Endothelial cell of umbilical vein (primary cell): ENCODE measurements at places on chromosomes 12 and 14. TPM values are rescaled to one million over a fixed set of nuclear protein-coding genes. Genes with fewer than 3 reads are reported as not detected.
A peak's percentile ranks its signal among the peaks of the same experiment; 100 is the strongest.

AICDA gene
- polyA plus RNA-seq, result not detected in 2 replicates

DNA sequence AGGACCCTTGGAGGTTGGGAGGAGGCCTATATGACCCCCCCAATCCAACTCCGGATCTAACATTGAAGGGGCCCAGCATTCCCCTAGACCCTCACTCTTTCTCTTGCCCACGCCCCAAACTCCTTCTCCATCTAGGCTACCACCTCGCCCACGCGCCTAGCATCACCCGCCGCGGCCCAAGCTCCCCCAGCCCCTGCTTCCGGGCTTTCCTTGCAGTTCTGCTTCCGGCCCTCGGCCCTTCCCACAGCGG is 445 bp downstream of the CERS5 start:
- no peaks in the 10 kb centered on the region for H3K36me3 ChIP-seq
- no peak for DNase-seq
- peak overlapping the region; percentile 60 for H3K27ac ChIP-seq
- peak overlapping the region; percentile 93 for H3K4me3 ChIP-seq

GRCh38 chr14:72780751-72781150 is 113.2 kb downstream of the DPF3 start:
- H3K4me3 ChIP-seq, result no peak overlapping the region
- no peaks in the 10 kb centered on the region for H3K36me3 ChIP-seq
- no peaks in the 10 kb centered on the region for H3K27me3 ChIP-seq
- peaks cover 4% of the 10 kb centered on the region for H3K4me1 ChIP-seq

- DNase-seq, result no peak
- H3K4me3 ChIP-seq, result peak overlapping the region; percentile 78
- no peaks in the 10 kb centered on the region for H3K36me3 ChIP-seq
- peaks cover 54% of the 10 kb centered on the region for H3K4me1 ChIP-seq
- H3K27ac ChIP-seq, result peak overlapping the region; percentile 80
These were observed 1.9 kb downstream of the ARHGDIB start for GRCh38 chr12:14959463-14959862.

DNA sequence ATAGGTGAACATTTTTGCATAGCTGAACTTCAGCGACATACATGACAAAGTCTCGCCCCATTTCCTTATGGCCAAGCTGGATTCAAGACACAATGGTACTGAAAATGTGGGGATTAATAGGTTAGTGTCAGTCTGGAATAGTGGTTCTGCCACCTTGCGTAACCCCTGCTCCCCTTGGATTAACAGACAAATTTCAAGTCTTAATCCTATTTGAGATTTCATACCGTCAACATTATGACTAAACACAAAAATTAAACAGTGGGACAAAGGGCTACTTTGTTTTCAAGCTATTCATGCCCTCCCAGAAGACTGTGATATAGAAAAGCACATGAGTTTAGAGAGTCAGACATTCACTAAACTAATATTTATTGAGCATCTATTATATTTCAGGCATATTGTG is 138.9 kb upstream of the HIF1A start:
- no peak overlapping the region for H3K4me3 ChIP-seq
- H3K27me3 ChIP-seq, result no peaks in the 10 kb centered on the region

- H3K27me3 ChIP-seq, result no peaks in the 10 kb centered on the region
- peak overlapping the region; percentile 11 for H3K4me3 ChIP-seq
- peak; percentile 96 for DNase-seq
- H3K36me3 ChIP-seq, result no peaks in the 10 kb centered on the region
- peaks cover 65% of the 10 kb centered on the region for H3K4me1 ChIP-seq
- H3K27ac ChIP-seq, result peak overlapping the region; percentile 89
These were observed 15.2 kb downstream of the RASSF3 start for GRCh38 chr12:64625243-64626077.

DNA sequence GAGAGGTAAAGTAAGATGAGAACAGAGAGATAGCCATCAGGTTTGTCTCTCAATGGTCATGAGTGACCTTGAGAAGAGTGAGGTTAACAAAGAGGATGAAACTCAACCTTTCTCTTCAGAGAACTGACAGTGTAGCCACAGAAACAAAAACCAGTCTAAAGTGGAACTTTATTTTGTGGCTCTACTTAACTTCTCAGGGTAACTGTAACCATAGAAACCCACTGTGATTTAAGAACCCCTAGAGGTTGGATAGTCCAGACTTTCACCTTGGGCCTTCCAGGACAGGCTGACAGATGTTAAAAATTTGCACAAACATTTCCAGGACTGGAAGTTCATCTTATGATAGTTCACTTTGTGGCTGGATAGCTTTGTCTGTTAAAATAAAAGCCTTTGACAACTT is 48.5 kb downstream of the ATP23 start:
- no peak for DNase-seq
- H3K4me3 ChIP-seq, result no peak overlapping the region
- no peaks in the 10 kb centered on the region for H3K36me3 ChIP-seq
- H3K27ac ChIP-seq, result no peak overlapping the region

- no peak for DNase-seq
- no peak overlapping the region for H3K4me3 ChIP-seq
- no peaks in the 10 kb centered on the region for H3K36me3 ChIP-seq
- no peaks in the 10 kb centered on the region for H3K27me3 ChIP-seq
- H3K4me1 ChIP-seq, result no peaks in the 10 kb centered on the region
- H3K27ac ChIP-seq, result no peak overlapping the region
These were observed 530.0 kb upstream of the NOVA1 start for GRCh38 chr14:27127838-27128237.

BBS10 gene
- 2.8 and 3.4 TPM in 2 replicates for polyA plus RNA-seq

- no peak for DNase-seq
- peaks cover 49% of the 10 kb centered on the region for H3K27me3 ChIP-seq
- H3K36me3 ChIP-seq, result no peaks in the 10 kb centered on the region
- no peak overlapping the region for H3K27ac ChIP-seq
- H3K4me1 ChIP-seq, result peaks cover 12% of the 10 kb centered on the region
These were observed 488 bp upstream of the KIF5A start for GRCh38 chr12:57549203-57549908.

ZCCHC8 gene
- polyA plus RNA-seq, result 9.4 and 10.0 TPM in 2 replicates

- H3K36me3 ChIP-seq, result no peaks in the 10 kb centered on the region
- H3K4me1 ChIP-seq, result no peaks in the 10 kb centered on the region
- H3K4me3 ChIP-seq, result no peak overlapping the region
- H3K27ac ChIP-seq, result no peak overlapping the region
These were observed 13.4 kb upstream of the SLC38A4 start for GRCh38 chr12:46839232-46839631.

TAS2R19 gene
- 0.12 and 0.29 TPM in 2 replicates for polyA plus RNA-seq

- peaks cover 2% of the 10 kb centered on the region for H3K36me3 ChIP-seq
- H3K4me3 ChIP-seq, result no peak overlapping the region
- peaks cover 17% of the 10 kb centered on the region for H3K4me1 ChIP-seq
- H3K27ac ChIP-seq, result peak overlapping the region; percentile 34
- peak; percentile 94 for DNase-seq
- no peaks in the 10 kb centered on the region for H3K27me3 ChIP-seq
These were observed 180.8 kb downstream of the ERC1 start for GRCh38 chr12:1171657-1172408.

DNA sequence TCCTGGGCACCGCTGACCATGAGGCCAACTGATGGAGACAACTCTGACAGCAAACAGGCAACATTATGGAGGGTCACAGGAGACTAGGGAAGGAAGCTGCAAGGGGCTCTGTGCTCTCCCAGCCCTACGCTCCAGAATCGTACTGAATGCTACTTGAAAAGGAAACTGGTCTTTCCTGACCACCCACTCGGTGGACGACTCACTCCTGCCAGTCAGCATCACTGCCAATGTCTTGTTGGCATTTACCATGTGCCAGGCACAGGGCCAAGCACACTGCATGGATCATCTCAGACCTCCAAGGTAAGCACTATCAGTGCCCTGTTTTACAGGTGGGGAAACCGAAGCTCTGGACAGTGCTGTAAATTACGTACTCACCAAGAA is 38.0 kb downstream of the CCDC85C start:
- H3K4me1 ChIP-seq, result peaks cover 5% of the 10 kb centered on the region
- H3K36me3 ChIP-seq, result no peaks in the 10 kb centered on the region
- H3K4me3 ChIP-seq, result no peak overlapping the region
- peak; percentile 23 for DNase-seq
- no peaks in the 10 kb centered on the region for H3K27me3 ChIP-seq
- no peak overlapping the region for H3K27ac ChIP-seq

DNA sequence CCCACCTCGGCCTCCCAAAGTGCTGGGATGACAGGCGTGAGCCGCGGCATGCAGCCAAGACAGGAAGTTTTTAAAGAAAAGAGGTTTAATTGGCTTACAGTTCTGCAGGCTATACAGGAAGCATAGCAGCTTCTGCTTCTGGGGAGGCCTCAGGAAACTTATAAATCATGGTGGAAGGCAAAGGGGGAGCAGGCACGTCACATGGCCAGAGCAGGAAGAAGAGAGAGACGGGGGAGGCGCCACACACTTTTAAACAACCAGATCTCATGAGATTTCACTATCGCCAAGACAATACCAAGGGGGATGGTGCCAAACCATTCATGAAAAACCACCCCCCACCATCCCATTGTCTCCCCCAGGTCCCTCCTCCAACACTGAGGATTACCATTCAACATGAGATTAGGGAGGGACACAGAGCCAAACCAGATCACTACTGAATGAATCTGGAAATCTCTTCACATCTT is 14.1 kb downstream of the CCDC63 start:
- H3K36me3 ChIP-seq, result no peaks in the 10 kb centered on the region
- H3K27ac ChIP-seq, result no peak overlapping the region
- no peak overlapping the region for H3K4me3 ChIP-seq
- H3K4me1 ChIP-seq, result no peaks in the 10 kb centered on the region

IL23A gene
- polyA plus RNA-seq, result 0.12 TPM in 1 of 2 replicates, not detected in the other

DNA sequence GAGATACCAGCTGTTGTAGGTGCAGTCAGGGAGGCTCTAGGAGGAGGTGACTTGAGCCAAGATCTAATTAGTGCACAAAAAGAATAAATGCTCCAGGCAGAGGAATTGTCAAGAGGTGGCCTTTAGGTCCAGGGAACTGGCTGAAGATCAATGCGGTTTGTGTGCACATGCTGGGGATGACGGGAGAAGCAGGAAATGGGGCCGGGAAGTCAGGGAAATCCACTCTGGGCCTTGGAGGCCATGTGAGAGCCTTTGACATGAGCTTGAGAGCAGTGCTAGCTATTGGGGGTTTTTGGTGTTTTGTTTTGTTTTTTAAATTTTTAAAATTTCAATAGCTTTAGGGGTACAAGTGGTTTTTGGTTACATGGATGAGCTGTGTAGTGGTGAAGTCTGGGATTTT is 67.4 kb downstream of the MVK start:
- no peak overlapping the region for H3K4me3 ChIP-seq
- H3K36me3 ChIP-seq, result no peaks in the 10 kb centered on the region
- DNase-seq, result no peak
- H3K27ac ChIP-seq, result no peak overlapping the region

CHD8 gene
- 52.3 and 55.2 TPM in 2 replicates for polyA plus RNA-seq

GRCh38 chr12:131894981-131895639 is 688 bp downstream of the ULK1 start:
- peaks cover 3% of the 10 kb centered on the region for H3K36me3 ChIP-seq
- no peaks in the 10 kb centered on the region for H3K27me3 ChIP-seq
- peaks cover 9% of the 10 kb centered on the region for H3K4me1 ChIP-seq
- peak overlapping the region; percentile 56 for H3K4me3 ChIP-seq
- peak overlapping the region; percentile 57 for H3K27ac ChIP-seq

MSI1 gene
- 0.01 TPM in 1 of 2 replicates, not detected in the other for polyA plus RNA-seq

- peak overlapping the region; percentile 90 for H3K27ac ChIP-seq
- no peaks in the 10 kb centered on the region for H3K36me3 ChIP-seq
- H3K4me3 ChIP-seq, result peak overlapping the region; percentile 76
- H3K4me1 ChIP-seq, result peaks cover 19% of the 10 kb centered on the region
- DNase-seq, result no peak
These were observed 550 bp upstream of the NUP107 start for GRCh38 chr12:68686262-68686594.

- DNase-seq, result peak; percentile 29
- no peaks in the 10 kb centered on the region for H3K36me3 ChIP-seq
- no peak overlapping the region for H3K4me3 ChIP-seq
- H3K27me3 ChIP-seq, result no peaks in the 10 kb centered on the region
- H3K4me1 ChIP-seq, result peaks cover 61% of the 10 kb centered on the region
These were observed 623.2 kb downstream of the CCER1 start for GRCh38 chr12:90331821-90332220.

GRCh38 chr14:76958980-76959710 is 69.4 kb downstream of the IRF2BPL start:
- peak; percentile 67 for DNase-seq
- no peaks in the 10 kb centered on the region for H3K27me3 ChIP-seq
- H3K4me3 ChIP-seq, result no peak overlapping the region
- H3K36me3 ChIP-seq, result no peaks in the 10 kb centered on the region
- peak overlapping the region; percentile 79 for H3K27ac ChIP-seq
- H3K4me1 ChIP-seq, result peaks cover 70% of the 10 kb centered on the region

DNA sequence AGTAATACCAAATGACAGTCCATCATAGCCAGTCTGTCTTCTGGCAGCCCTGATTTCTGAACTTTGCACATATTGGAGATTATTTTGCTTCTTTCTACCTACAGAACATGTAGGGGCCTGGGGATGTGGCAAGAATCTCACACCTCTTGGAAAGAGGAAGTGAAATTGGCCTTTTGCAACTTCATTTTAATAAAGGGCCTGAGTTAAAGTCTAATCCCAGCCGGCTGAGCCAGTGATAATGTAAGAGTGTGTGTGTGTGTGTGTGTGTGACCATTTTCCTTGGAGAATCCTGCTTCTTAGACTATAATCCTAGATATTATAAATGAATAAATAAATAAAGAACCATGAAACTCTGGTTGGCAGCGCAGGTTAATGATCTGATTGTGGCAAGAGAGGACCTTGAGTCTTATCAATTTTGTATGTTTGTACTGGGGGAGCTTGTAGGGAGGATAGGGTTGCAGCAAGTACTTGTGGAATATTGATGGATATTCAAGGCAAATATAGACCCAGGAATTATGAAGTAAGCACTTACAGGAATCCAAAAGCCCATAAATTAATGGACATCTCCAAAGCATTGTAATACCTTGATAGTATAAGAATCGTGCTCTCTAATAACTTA is 233.2 kb upstream of the AMIGO2 start:
- peaks cover 20% of the 10 kb centered on the region for H3K4me1 ChIP-seq
- no peaks in the 10 kb centered on the region for H3K27me3 ChIP-seq
- no peak overlapping the region for H3K4me3 ChIP-seq
- no peak for DNase-seq

DNA sequence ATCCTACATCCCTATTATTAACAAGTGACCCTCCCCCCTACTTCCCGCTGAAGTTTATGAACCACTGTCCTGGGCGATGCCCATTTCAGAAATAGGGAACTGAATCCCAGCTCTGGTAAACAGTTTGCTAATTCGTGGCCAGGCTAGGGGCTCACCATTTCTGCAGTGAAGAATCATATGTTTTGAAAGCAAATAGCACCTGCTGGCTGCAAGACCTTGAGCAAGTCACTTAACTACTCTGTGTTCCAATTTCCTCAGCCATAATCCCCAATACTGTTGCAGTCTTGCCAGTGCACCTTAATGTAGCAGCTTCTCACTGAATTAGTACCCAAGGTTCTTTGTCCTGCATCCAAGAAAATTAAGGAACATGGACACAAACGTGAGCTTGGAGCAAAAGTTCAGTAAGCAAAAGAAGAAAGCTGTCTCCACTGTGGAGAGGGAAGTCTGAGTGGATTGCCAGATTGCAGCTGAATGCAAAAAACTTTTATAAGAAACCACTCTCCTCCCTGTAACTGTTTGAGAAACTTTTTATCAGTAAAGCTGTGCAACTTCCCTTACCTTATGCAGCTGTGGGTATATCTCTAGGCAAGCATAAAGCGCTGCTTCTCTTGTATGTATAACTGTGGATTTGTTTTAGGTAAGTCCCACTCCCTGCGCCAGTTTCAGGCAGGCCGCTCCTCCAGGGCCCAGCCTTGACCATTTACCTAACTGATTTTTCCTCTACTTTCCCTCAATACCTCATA is 824 bp downstream of the OAS1 start:
- no peak for DNase-seq
- H3K4me1 ChIP-seq, result peaks cover 43% of the 10 kb centered on the region
- no peaks in the 10 kb centered on the region for H3K27me3 ChIP-seq
- no peak overlapping the region for H3K27ac ChIP-seq

- H3K27ac ChIP-seq, result no peak overlapping the region
- H3K27me3 ChIP-seq, result no peaks in the 10 kb centered on the region
- H3K4me1 ChIP-seq, result no peaks in the 10 kb centered on the region
- H3K4me3 ChIP-seq, result no peak overlapping the region
These were observed 35.1 kb downstream of the ARL1 start for GRCh38 chr12:101372431-101372830.
